Activated CD8-positive, alpha-beta memory T cell treated with anti-CD3 and anti-CD28 coated beads, Interleukin-2, amount 50 U/mL, for 48 hours (primary cell): ENCODE measurements at places on chromosomes 7 and 10.

DNA sequence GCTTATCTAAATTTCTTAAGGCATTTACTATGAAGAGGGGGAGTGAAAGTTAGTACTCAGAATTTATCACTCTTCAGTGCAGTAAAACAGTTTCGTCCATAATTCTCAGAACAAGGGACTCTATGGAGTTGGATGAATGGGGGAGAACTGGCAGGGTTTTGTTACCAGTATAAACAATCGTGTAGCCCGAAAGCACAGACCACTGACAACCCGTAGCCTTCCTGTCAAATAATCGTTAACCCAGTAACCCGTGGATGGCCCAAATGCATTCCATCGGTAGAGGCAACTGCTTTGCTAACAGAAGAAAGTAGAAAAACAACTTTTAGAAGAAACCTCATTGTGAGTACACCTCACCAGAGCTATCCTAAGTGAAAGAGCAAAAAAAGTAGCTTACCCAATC is 583.9 kb downstream of the NXPH1 start:
- DNase-seq: no peak

DNA sequence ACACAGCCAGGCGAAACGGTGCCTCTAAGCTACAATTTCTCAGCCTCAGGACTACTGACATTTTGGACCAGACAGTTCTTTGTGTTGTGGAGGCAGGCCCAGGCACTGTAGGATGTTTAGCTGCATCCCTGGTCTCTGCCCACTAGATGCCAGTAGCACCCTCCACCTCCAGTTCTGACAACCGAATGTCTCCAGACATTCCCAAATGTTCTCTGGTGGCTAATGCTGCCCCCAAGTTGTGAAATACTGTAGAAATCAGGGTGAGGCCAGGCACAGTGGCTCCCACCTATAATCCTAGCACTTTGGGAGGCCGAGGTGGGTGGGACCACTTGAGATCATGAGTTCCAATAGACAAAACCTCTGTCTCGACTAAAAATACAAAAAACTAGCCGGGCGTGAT is 18.2 kb downstream of the HNRNPF start:
- DNase-seq: no peak

DNA sequence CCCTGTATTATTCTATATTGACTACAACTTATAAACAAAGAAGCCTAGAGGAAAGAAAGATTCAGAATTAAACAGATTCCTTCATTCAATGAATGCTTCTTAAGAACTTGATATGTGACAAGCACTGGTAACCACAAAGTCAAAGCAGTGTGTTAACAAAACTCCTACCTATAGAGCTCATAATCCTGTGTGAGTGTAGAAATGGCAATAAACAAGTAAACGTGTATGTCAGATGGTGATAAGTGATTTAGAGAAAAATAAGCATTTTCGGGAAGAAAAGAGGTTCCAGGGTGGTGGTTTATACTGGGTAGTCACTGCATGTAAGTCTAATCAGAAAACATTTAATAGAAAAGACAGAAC is 141.3 kb downstream of the JMJD1C start:
- DNase-seq: no peak

- no peak for DNase-seq
Observed at GRCh38 chr10:4775808-4776207, 50.2 kb upstream of the AKR1E2 start.

DNA sequence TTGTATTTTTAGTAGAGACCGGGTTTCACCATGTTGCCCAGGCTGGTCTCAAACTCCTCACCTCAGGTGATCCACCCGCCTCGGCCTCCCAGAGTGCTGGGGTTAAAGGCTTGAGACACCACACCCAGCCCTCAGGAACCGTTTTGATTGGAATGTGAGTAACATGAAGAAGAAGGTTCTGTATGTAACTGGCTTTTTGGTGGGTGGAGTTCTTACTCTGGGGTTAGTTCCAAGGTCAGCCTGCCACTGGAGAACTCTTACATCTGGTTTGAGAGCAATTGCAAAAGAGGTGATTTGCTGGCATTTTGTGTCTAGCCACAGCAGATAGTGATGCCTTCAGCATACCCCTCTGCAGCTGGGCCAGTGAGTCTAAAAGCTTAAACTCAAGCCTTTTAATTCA is 457.8 kb upstream of the VSTM2A start:
- no peak for DNase-seq

GRCh38 chr7:39733881-39734632 is 110.7 kb downstream of the RALA start:
- DNase-seq: no peak

DNA sequence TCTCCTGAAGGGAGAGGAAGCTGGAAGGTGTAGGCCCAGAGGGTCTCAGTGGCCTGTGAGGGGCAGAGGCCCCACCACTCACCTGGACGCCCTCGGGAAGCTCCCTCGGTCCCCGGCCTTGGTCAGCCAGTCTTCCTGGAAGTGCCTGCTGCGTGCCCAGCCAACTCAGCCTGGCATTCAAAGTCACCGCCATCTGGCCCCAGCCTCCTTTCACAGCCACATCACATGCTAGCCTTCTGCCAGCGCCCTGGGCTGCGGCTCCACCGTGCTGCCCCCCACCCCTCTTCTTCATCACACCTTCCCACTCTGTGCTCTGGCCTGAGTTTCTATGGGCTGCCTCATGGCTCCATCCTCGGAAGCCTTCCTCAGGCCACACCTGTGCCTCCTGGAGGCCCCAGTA is 98.0 kb downstream of the ZMIZ1 start:
- no peak for DNase-seq

GRCh38 chr7:5397736-5398135 is 25.9 kb downstream of the TNRC18 start:
- DNase-seq: no peak

- no peak for DNase-seq
Observed at GRCh38 chr10:43707770-43708169, 59.1 kb upstream of the ZNF32 start.

GRCh38 chr7:105426606-105427146 is 38.0 kb upstream of the SRPK2 start:
- no peak for DNase-seq

DNA sequence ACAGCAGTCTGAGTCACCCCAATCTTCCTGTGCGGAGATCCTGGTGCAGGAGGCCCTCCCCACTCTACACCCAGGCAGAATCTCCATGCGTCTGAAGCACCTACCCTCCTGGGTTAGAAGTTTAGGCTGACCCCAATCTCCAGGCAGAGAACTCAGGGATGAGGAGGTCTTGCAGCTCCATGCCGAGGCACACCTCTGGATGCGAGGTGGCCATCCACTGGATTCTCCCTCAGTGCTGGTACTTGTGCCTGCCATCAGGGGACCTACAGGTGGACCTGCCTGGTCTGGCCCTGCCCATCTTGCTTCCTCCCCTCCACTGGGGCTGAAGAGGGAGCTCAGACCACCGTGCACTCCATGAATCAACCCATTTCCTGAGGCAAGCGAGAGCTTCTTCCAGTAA is 28.8 kb upstream of the AMPH start:
- no peak for DNase-seq

DNA sequence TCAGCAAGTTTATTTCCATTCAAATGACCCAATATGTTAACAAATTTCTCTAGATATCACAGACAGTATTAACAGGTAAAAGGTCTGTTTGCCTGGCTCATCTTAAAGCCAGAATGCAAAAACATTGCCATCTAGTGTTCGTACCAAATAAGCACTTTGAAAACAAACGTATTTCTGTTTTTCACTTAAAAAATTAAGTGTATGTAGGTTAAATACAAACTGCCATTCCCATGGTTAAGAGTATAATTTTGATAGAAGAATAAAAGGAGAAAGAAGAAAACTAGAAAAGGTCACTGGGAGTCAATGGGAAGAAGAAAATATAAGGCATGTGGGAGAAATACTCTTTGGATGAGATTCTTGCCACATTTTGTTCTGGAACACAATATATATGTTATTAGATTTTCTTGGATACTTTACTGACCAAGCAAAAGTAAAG is 51.0 kb downstream of the ORC5 start:
- DNase-seq: no peak

- no peak for DNase-seq
Observed at GRCh38 chr10:100184426-100184825, 1.4 kb downstream of the ERLIN1 start.

DNA sequence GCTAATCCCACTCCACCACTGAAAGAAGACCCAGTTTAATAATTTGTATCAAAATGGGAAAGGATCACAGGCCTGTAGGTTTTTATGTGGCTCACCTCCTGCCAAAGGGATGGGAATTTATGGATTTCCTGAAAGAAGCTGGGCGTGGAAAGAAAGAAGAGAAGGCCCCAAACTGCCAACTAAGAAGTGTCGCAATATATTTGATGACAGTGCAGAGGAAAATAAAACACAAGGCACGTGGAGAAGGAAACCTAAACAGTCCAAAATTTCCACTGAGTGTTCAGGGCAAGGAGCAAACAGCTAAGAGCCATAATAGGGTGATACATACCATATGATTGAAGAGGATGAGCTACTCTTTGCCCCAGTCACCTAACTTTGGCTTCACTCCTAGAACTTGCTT is 667.2 kb downstream of the GATA3 start:
- DNase-seq: no peak

- no peak for DNase-seq
Observed at GRCh38 chr7:88306590-88307048, at the start of gene STEAP4. STEAP4 (minus strand) TSS chr7:88306894; CDS start chr7:88284269, 22,625 bp downstream.

GRCh38 chr10:30751678-30752331 is 122.3 kb upstream of the LYZL2 start:
- DNase-seq: peak; percentile 78

DNA sequence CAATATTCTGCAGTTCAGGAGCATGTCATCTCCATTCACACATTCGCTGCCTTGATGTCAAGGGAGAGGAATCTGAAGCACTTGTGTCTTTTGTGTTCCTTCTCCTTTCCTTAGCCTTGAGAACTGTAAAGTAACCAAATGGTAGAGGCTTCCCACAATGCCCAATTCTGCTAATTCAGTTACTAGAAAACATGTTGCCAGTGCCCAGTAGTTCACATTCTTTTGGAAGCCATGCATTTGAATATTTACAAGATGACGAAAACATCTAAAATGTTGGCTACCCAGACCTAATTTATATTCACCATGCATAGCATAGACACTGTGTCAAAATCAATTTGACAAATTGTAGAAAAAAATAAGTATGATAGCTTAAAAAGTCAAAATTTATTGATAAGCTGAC is 852.7 kb upstream of the PHF14 start:
- no peak for DNase-seq

DNA sequence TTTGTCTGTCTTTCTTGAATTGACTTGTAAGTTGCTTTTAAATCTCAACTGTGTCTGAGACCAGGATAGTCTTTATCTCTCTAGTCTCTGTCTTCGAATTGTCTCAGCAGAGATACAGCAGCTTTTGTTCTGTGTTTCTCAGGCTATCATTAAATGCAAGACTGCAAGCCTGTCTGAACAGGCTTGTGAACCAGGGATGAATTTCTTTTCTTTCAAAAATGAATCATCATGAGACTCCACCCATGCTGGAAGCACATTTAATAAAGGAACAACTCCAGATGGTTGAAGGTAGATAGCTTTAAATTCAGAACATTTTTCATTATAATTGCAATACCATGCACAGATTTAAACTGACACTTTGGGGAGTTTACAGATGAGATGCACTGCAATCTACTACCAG is 155.9 kb downstream of the SEC23IP start:
- DNase-seq: no peak
